ENCODE measurements at places on chromosomes 13 and 19. TPM values are rescaled to one million over a fixed set of nuclear protein-coding genes. Genes with fewer than 3 reads are reported as not detected.

DNA sequence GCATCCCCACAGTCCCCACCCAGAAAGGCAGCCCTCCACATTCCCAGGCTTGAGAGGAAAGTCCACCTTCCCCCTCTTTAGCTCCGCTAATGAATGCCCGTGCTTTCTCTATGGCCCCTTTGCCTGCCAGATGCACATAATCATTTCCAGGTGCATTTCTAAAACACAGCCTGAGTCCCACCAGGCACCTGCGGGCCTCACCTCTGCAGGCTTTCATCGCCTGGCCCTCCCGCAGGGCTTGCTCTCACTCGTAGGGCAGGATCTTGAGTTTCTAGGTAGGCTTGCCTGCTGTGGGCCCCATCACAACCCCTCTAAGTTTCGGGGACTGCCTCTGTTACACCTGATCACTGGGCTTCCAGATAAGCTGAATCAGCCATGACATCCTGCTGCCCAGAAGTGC, 173.6 kb downstream of the ZNF536 start:
- H3K27me3 ChIP-seq, result no peaks in the 10 kb centered on the region
- peaks cover 4% of the 10 kb centered on the region for H3K4me1 ChIP-seq
- no peak for DNase-seq
- no peaks in the 10 kb centered on the region for H3K36me3 ChIP-seq

DNA sequence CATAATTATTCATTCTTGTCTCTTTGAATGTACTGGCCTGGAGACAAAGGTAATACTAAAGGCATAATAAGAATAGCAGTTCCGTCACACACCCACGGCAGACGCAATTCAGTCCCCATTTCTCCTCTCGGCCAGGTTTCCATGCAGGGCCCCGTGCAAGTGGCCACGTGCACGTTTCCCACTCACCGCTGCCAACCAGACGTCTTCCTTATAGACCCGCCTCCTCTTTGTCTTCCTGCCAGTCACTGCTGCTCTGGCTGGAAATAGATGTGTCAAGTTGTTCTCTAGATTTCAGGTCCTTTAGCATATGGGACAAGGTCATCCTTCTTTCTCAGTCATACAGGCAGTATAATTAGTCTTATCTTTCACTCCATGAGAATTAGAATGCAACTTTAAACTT, 204.3 kb downstream of the SUCLA2 start:
- no peaks in the 10 kb centered on the region for H3K27me3 ChIP-seq
- no peaks in the 10 kb centered on the region for H3K36me3 ChIP-seq
- no peaks in the 10 kb centered on the region for H3K4me1 ChIP-seq

- H3K4me3 ChIP-seq, result no peak overlapping the region
- peaks cover 18% of the 10 kb centered on the region for H3K4me1 ChIP-seq
- DNase-seq, result no peak
- H3K27me3 ChIP-seq, result no peaks in the 10 kb centered on the region
- H3K27ac ChIP-seq, result no peak overlapping the region
Observed at GRCh38 chr13:46606970-46607369, 54.0 kb downstream of the LRCH1 start.

The PSPN gene
- 1.1 TPM for polyA plus RNA-seq

The ZNF726 gene
- polyA plus RNA-seq, result 1.4 TPM

DNA sequence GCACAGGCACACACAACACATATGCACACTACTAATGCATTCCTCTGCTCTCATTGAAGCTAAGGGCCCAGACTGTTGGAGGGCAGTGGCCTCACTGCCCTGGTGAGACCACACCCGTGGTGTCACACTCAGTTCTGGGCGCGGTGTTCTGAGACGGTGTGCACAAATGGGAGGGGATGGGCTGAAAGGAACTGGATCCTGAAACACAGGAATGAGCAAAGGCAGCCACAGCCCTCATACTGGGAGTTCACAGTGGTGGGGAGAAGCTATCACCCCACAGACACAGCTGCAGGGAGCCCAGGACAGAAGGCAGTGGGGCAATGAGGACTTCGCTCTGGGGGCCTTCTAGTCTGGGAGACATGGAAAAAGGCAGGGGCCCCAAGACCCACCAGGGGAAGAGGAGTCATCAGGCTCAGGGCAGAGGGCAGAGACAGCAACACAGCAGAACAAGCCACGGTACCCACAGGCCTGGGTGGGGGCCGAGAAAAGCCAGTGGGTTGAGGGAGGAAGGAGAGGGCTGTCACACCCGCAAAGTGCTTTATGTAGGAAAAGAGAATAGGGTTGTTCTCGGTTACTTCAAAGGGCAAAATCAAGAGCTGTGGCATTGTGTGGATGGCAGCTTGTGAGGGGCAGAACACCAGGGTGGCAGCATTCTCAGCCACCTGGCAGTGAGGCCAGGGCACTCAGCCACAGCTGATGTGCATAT, 75.4 kb upstream of the GPR183 start:
- H3K4me1 ChIP-seq, result no peaks in the 10 kb centered on the region
- H3K27me3 ChIP-seq, result no peaks in the 10 kb centered on the region
- no peak overlapping the region for H3K4me3 ChIP-seq
- no peaks in the 10 kb centered on the region for H3K36me3 ChIP-seq
- DNase-seq, result no peak

GRCh38 chr13:49958321-49958720, 22.2 kb upstream of the SPRYD7 start:
- H3K27me3 ChIP-seq, result no peaks in the 10 kb centered on the region
- H3K27ac ChIP-seq, result no peak overlapping the region
- H3K36me3 ChIP-seq, result no peaks in the 10 kb centered on the region

DNA sequence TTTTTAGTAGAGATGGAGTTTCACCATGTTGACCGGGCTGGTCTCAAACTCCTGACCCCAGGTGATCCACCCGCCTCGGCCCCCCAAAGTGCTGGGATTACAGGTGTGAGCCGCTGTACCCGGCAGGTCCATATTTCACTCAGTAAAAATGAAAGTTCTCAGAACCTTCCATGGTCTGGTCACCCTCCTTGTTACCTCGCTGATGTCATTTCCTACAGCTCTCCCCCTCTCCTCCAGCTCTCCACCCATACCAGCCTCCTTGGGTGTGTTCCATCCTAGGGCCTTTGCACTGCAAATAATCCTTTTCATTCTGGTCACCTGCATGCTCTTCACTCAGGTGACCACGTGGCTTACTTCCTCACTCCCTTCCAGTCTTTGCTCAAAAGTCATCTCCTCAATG, 78.2 kb upstream of the TNFSF11 start:
- H3K4me1 ChIP-seq, result no peaks in the 10 kb centered on the region
- no peaks in the 10 kb centered on the region for H3K27me3 ChIP-seq
- H3K4me3 ChIP-seq, result no peak overlapping the region
- no peak for DNase-seq

The STAP2 gene
- 65.5 TPM for polyA plus RNA-seq

DNA sequence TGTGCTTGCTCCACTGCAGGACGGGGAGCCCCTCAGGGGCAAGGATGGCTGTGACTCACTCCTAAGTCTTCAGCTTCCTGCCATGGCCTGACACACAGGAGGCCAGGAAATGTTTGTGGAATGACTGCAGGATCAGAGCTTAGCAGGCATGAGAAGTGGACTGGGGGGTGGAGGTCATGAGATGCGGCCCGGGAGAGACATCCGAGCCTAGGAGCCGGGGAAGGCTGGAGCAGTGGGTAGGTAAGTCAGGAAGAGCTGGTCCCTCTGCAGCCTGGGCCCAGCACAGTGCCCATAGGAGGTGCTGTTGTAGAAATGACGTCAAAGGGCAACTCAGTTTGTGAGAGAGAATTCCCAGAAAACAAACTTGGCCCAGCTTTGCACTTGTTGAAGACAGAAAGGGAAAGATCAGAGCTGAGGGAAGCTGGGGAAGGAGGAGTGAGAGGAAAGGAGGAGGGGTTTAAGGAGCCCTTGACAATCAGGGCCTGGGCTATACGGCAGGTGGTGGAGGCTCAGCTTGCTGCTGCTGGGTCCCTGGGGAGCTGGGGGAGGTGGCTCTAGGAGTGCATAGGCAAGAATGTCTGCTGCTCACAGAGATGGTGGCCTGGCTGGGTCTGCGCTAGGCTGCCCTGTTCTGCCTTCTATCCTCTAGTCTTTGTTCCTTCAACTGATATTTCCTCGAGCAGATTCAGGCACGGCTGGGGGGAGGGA, 18.5 kb downstream of the POU2F2 start:
- H3K4me1 ChIP-seq, result peaks cover 33% of the 10 kb centered on the region
- H3K27ac ChIP-seq, result peak overlapping the region; percentile 90

DNA sequence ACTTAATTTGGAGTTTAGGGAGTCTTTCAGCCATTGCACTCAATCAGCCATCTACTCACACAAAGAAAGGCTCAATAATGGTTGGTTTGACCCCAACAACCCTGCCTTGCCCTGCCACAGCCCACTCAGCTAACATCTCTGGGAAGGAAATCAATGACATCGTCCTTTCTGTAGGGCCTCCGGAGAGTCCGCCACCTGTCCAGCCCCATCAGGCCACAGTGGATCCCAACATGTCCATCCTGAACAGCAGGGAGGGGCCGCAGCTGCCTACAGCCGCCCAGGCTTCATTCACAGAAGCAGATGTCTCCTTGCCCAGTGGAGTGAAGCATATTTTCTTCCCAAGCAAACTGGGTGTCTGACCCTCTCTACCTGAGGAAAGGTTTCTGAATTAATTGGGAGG, 4.2 kb upstream of the CDX2 start:
- no peaks in the 10 kb centered on the region for H3K36me3 ChIP-seq
- H3K27ac ChIP-seq, result no peak overlapping the region
- no peaks in the 10 kb centered on the region for H3K4me1 ChIP-seq
- H3K27me3 ChIP-seq, result peaks cover 5% of the 10 kb centered on the region
- no peak for DNase-seq

The KXD1 gene
- 48.7 TPM for polyA plus RNA-seq

DNA sequence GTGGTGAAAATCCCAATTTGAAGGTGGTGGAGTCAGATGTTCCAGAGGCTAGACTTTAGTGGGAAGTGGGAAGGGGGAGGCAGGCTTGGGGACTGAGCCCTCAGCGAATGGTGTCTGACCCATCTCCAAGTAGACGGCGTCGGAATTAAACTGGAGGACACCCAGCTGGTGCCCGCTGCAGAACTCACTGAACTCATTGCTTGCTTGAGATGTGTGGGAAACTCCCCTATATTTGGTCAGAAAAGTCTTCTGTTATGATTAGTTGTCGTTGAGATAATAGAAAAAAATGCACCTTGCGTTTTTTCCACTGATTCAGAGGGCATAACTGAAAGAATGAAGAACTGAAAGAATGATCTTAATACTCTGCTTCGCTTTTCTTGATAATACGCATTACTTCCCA, 871 bp upstream of the ZNF583 start:
- peak overlapping the region; percentile 85 for H3K4me3 ChIP-seq
- DNase-seq, result no peak
- H3K4me1 ChIP-seq, result no peaks in the 10 kb centered on the region
- H3K27ac ChIP-seq, result peak overlapping the region; percentile 95
- H3K27me3 ChIP-seq, result no peaks in the 10 kb centered on the region

DNA sequence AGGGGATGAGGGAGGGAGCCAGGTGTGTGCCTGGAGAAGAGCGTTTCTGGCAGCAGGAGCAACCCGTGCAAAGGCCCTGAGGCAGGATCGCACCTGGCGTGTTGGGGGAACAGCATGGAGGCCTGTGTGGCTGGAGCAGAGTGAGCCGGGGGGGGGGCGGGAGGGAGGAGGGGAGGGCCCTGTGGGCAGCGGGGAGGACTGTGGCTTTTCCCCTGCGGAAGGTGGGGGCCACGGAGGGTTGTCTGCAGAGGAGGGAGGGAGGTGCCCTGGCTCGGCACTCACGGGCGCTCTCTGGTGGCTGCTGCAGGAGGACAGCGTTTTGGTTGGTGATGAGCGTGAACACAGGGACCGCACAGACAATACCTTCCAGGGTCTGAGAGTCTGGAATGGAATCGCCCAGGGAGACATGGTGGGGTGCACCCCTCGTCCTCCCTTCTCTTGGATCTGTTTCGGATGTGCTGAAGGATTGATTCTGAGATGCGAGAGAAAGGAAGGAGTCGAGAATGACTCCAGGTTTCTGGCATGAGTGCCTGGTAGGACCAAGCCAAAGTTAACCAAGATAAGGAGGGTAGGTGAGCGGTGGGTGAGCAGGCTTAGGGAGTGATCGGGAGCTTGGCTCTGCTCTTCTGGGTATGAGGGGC, 6.5 kb downstream of the RAB11B start:
- no peak overlapping the region for H3K4me3 ChIP-seq
- no peaks in the 10 kb centered on the region for H3K27me3 ChIP-seq
- peaks cover 31% of the 10 kb centered on the region for H3K4me1 ChIP-seq
- peaks cover 12% of the 10 kb centered on the region for H3K36me3 ChIP-seq
- H3K27ac ChIP-seq, result peak overlapping the region; percentile 16

- H3K27me3 ChIP-seq, result no peaks in the 10 kb centered on the region
- peaks cover 43% of the 10 kb centered on the region for H3K4me1 ChIP-seq
- no peak for DNase-seq
- no peak overlapping the region for H3K4me3 ChIP-seq
- H3K36me3 ChIP-seq, result no peaks in the 10 kb centered on the region
Observed at GRCh38 chr13:97237388-97237787, 15.3 kb downstream of the MBNL2 start.

The RUBCNL gene
- polyA plus RNA-seq, result 1.2 TPM

DNA sequence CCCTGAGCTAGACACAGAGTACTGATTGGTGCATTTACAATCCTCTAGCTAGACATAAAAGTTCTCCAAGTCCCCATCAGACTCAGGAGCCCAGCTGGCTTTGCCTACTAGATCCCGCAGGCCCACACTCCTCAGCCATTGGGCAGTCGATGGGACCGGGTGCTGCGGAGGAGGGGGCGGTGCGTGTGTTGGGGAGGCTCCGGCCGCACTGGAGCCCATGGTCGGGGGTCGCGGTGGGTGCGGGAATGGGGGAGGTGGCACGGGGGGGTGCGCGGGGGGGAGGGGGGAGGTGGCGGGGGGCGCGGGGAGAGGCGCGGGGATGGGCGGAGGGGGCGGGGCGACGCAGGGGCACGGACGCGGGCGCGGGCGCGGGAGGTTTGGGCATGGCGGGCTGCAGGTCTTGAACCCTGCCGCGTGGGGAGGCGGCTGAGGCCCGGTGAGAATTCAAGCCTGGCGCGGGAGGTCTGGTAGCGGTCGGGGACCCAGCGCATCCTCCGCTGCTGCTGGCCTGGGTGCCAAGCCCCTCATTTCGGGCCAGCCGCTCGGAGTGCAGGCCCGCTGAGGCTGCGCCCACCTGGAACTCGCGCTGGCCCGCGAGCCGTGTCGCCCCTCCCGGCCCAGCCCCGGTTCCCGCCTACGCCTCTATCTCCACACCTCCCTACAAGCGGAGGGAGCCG, 674.1 kb downstream of the SLITRK5 start:
- no peaks in the 10 kb centered on the region for H3K27me3 ChIP-seq
- no peaks in the 10 kb centered on the region for H3K4me1 ChIP-seq
- DNase-seq, result no peak
- no peak overlapping the region for H3K27ac ChIP-seq
- no peaks in the 10 kb centered on the region for H3K36me3 ChIP-seq

The RLN3 gene
- polyA plus RNA-seq, result not detected

The SETDB2 gene
- 5.1 TPM for polyA plus RNA-seq

GRCh38 chr19:7856109-7856591, 18.0 kb downstream of the PRR36 start:
- no peak overlapping the region for H3K27ac ChIP-seq
- H3K27me3 ChIP-seq, result no peaks in the 10 kb centered on the region
- H3K36me3 ChIP-seq, result no peaks in the 10 kb centered on the region
- H3K4me1 ChIP-seq, result peaks cover 5% of the 10 kb centered on the region
- DNase-seq, result no peak

- no peak overlapping the region for H3K27ac ChIP-seq
- no peak overlapping the region for H3K4me3 ChIP-seq
- no peaks in the 10 kb centered on the region for H3K36me3 ChIP-seq
- no peak for DNase-seq
Observed at GRCh38 chr13:65856431-65856830, 1373.7 kb downstream of the PCDH9 start.

The NAPSA gene
- polyA plus RNA-seq, result 4.6 TPM

- DNase-seq, result peak; percentile 46
Observed at GRCh38 chr13:33233547-33233946, 52.0 kb downstream of the STARD13 start.

The ZNF541 gene
- polyA plus RNA-seq, result 0.63 TPM
